ENCODE measurements at places on chromosomes 3 and 15. TPM values are rescaled to one million over a fixed set of nuclear protein-coding genes. Genes with fewer than 3 reads are reported as not detected.

DNA sequence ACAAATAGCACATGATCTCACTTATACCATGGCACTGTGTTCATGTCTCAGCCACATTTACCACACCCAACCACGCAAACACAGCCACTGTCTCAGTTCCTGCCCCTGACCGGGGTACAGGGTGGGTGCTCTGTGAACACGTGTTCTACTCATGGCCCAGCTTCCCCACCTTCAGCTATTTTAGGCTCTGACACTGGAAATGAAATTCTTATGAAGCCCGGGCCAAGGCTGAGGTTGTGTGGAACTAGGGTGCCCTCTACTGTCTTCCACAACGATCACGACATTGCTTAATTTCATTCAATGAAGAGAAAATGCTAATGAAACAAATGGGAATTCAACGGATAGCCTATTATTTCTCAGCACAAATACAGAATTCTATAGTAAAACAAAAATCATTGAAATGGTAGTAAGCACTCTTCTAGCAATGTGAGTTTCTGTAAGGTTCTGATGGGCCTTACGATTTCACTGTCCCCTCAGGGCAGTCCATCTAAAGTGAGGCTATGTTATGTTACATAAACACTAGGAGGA, 2.1 kb upstream of the GABRA5 start:
- H3K4me1 ChIP-seq: peaks cover 14% of the 10 kb centered on the region
- H3K27me3 ChIP-seq: no peaks in the 10 kb centered on the region
- no peak overlapping the region for H3K27ac ChIP-seq

- DNase-seq: no peak
- no peak overlapping the region for H3K27ac ChIP-seq
- H3K4me3 ChIP-seq: no peak overlapping the region
- no peaks in the 10 kb centered on the region for H3K36me3 ChIP-seq
- no peaks in the 10 kb centered on the region for H3K27me3 ChIP-seq
- H3K4me1 ChIP-seq: no peaks in the 10 kb centered on the region
Measured at GRCh38 chr15:69860921-69861320, 236.8 kb downstream of the TLE3 start.

VIPR1 gene
- total RNA-seq: 10.6 TPM

- peaks cover 9% of the 10 kb centered on the region for H3K4me1 ChIP-seq
- H3K27me3 ChIP-seq: no peaks in the 10 kb centered on the region
- H3K36me3 ChIP-seq: no peaks in the 10 kb centered on the region
Measured at GRCh38 chr15:71800190-71800589, 10.2 kb upstream of the NR2E3 start.

DNA sequence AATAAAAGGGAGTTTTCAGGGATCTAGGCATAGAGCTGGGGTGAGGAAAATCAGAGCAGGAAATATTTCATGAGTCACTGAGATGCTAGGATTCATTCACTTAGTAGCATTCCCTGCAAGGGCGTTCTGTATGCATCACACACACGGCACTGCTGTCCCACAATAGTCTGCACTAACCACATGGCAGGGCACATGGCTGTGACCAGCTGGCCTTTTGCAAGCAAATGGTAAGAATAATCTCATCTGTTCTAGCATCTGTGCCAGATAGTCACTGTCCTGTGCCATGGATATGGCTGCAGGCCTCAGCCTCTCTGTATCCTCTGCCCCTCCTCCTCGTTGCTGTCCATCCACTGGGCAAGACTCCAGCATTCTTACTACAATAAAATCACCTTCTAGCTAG, 37.8 kb downstream of the BOC start:
- no peak overlapping the region for H3K27ac ChIP-seq
- H3K4me1 ChIP-seq: no peaks in the 10 kb centered on the region
- DNase-seq: no peak
- no peaks in the 10 kb centered on the region for H3K36me3 ChIP-seq
- no peak overlapping the region for H3K4me3 ChIP-seq
- H3K27me3 ChIP-seq: no peaks in the 10 kb centered on the region

SPINT1 gene
- total RNA-seq: 134 TPM

ATP8B4 gene
- total RNA-seq: 6.6 TPM

GRCh38 chr3:22729212-22729611, 473.9 kb upstream of the UBE2E2 start:
- no peak overlapping the region for H3K4me3 ChIP-seq
- no peaks in the 10 kb centered on the region for H3K36me3 ChIP-seq
- H3K27ac ChIP-seq: no peak overlapping the region

KLHL6 gene
- total RNA-seq: 1.6 TPM

- H3K27me3 ChIP-seq: no peaks in the 10 kb centered on the region
- no peaks in the 10 kb centered on the region for H3K4me1 ChIP-seq
- H3K4me3 ChIP-seq: no peak overlapping the region
- no peak for DNase-seq
- H3K36me3 ChIP-seq: no peaks in the 10 kb centered on the region
Measured at GRCh38 chr3:56855856-56856512, 54.2 kb upstream of the ARHGEF3 start.

EEF1AKMT4 gene
- 3.0 TPM for total RNA-seq

GRCh38 chr3:14216257-14217048, 37.8 kb downstream of the LSM3 start:
- peak; percentile 76 for DNase-seq
- no peak overlapping the region for H3K27ac ChIP-seq
- H3K4me3 ChIP-seq: no peak overlapping the region
- no peaks in the 10 kb centered on the region for H3K36me3 ChIP-seq
- no peaks in the 10 kb centered on the region for H3K4me1 ChIP-seq

DNA sequence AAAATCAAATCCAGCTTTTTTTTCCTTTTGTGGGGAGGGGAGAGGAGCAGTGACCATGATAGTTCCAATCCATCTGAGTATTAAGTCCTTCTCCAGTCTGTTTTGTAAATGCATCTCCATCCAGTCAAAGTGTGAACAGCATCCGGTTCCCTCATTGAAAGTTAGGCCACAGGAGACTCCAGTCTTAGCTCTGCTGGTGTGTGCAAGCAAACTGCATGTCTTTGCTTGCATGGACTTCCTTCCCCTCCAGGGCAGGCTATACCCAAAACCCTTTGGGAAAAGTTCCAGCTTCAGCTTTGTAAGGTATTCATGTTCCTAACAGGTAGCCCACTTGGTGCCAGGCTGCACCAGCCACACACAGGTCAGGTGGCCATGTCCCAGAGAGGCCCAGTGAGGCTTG, 3.1 kb upstream of the MAN2C1 start:
- H3K4me3 ChIP-seq: no peak overlapping the region
- H3K4me1 ChIP-seq: peaks cover 25% of the 10 kb centered on the region
- no peak overlapping the region for H3K27ac ChIP-seq
- H3K36me3 ChIP-seq: peaks cover 14% of the 10 kb centered on the region

DNA sequence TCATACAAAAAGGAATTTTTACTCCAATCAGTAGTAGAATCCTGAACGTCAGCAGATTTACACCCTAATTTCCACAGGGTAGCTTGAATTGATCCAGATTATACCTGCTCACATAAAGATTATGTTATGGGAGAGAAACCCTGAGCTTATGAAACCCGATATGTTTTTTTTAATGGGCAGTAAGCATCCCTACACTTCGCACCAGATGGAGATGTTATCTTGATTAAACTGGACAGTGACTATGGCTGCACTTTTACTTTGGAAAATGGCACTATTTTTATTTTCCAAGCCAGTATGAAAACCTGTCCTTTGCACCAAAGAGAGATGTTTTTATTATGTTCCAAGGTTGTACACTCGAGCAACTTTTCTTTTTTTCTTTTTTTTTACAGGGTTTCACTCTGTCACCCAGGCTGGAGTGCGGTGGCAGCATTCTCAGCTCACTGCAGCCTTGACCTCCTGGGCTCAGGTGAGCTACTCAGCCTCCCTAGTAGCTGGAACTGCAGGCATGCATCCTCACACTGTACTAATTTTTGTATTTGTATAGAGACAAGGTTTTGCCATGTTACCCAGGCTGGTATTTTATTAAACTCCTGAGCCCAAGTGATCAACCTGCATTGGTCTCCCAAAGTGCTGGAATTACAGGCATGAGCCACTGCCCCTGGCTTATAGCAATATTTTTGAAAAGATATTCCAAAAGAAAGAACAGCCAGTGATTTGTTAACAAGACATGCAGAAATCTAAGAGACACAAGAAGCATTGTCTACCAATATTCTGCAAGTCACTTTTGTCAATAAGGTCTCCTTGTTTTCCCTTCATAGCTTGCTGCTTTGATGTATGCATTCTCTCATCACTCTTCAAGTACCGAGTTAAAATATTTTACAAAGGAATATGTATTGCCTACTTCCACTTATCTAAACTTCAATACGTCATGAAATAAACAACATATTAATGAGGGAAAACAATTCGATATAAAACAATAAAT, 1412.6 kb downstream of the ZPLD1 start:
- H3K4me1 ChIP-seq: peaks cover 5% of the 10 kb centered on the region
- H3K27ac ChIP-seq: no peak overlapping the region
- DNase-seq: peak; percentile 4
- H3K27me3 ChIP-seq: no peaks in the 10 kb centered on the region

- no peak for DNase-seq
- no peak overlapping the region for H3K27ac ChIP-seq
- no peaks in the 10 kb centered on the region for H3K27me3 ChIP-seq
- H3K36me3 ChIP-seq: no peaks in the 10 kb centered on the region
- H3K4me1 ChIP-seq: peaks cover 74% of the 10 kb centered on the region
- no peak overlapping the region for H3K4me3 ChIP-seq
Measured at GRCh38 chr3:188060264-188060835, 93.6 kb upstream of the LPP start.

DNA sequence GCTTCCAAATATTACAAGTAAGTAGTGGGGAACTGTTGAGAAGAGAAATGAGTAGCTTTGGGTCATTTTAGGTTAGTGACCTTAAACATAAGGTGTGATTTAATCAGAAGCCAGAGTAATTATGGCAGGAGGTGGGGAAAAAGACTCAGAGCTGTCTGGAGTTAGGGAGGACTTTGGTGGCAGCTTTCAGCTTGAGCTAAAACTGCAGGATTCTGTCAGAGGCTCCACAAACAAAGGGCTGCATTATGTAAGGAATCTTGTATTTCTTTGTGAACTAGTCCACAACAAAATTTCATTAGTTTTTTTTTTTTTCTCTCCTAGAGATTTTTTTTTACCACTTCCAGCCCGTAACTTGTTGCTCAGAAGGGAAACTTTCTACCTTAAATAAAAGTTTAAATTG, 345.3 kb downstream of the TIGIT start:
- no peak overlapping the region for H3K4me3 ChIP-seq
- no peaks in the 10 kb centered on the region for H3K36me3 ChIP-seq
- H3K27ac ChIP-seq: no peak overlapping the region
- peaks cover 10% of the 10 kb centered on the region for H3K4me1 ChIP-seq
- no peak for DNase-seq

MANF gene
- 35.6 TPM for total RNA-seq

PEX5L gene
- total RNA-seq: 4.2 TPM

DNA sequence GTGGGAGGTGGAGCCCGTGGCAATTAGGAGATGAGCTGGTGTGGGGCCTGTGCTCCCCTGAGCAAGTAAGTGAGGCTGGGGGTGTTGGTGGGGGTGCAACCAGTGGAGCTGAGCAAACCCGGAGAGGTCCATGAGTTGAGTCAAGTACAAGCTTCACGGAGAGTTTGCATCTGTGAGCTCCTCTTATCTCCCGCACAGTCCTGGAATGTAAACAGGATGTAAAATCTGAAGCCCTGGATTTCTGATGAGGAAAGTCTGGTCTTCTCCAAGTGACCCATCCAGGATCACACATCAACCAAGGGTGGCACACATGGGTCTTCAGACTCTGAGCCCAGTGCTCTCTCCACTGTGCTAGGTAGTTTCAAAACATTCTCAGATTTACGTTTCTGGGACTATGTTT, 67.8 kb downstream of the LSM3 start:
- H3K4me1 ChIP-seq: no peaks in the 10 kb centered on the region
- no peak overlapping the region for H3K4me3 ChIP-seq
- no peak for DNase-seq
- H3K27me3 ChIP-seq: no peaks in the 10 kb centered on the region
- H3K27ac ChIP-seq: no peak overlapping the region

GRCh38 chr3:197718891-197719290, 17.8 kb downstream of the RUBCN start:
- no peaks in the 10 kb centered on the region for H3K4me1 ChIP-seq
- H3K27me3 ChIP-seq: no peaks in the 10 kb centered on the region
- no peaks in the 10 kb centered on the region for H3K36me3 ChIP-seq
- H3K4me3 ChIP-seq: no peak overlapping the region

GRCh38 chr3:100029689-100030088, 84.6 kb downstream of the FILIP1L start:
- H3K36me3 ChIP-seq: no peaks in the 10 kb centered on the region
- no peak overlapping the region for H3K27ac ChIP-seq
- no peak overlapping the region for H3K4me3 ChIP-seq
- no peak for DNase-seq
- no peaks in the 10 kb centered on the region for H3K27me3 ChIP-seq

- no peak overlapping the region for H3K27ac ChIP-seq
- no peaks in the 10 kb centered on the region for H3K27me3 ChIP-seq
- no peak overlapping the region for H3K4me3 ChIP-seq
Measured at GRCh38 chr3:107633327-107634098, 110.8 kb downstream of the BBX start.

DNA sequence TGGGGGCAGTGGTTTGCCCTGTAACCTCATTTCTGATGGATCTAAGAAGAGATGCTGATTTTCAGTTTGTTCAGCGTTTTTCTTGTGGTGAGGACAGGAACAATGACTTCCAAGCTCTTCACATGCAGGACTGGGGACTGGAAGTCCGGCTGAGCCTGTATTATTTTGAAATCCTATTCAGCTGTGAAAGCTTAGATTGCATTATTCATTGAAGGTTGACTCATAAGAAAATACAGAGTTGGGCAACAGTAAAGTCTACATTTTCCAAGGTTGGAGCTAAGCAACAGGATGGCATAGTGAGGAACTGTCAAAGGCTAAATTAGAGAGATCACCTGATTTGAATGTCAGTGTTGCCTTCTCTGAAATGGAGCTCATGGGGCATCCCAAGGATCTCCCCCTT, 230.9 kb upstream of the FEZF2 start:
- H3K4me1 ChIP-seq: no peaks in the 10 kb centered on the region
- no peaks in the 10 kb centered on the region for H3K36me3 ChIP-seq
- H3K4me3 ChIP-seq: no peak overlapping the region
- DNase-seq: no peak
- H3K27me3 ChIP-seq: no peaks in the 10 kb centered on the region

DNA sequence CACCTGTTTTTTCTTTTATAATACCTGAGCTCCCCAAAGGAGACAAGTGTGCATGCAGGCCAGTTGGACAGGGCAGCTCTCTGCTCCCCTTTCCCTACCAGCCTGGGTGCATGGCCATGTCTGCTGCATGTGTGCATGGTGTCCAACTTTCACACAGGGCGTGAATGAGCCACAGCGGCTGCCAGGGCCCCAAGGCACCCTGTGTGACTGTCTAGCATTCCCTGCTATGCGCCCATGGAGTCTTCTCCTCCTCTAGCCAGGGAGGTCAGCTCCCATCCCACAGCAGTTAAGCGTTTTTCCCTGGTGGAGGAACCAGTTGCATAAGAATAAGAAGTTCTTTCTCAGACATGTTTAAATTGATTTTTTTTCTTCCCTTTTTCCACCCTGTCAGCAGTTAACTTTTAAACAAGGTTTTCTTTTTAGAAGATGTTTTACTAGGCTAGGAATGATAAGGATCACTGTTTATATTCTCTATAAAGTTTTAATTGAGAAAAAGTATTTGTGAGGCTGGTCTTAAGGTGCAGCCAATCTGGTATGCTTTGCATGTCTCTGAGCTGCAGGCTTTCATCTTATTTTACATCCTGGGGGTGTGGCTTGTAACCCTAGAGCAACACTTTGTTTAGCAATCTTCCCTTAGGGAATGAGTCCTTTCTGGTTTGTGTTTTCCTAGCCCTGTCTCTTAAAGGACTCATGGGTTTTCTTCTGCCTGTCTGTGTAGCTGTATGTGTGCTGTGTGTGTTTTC, 20.5 kb upstream of the OR5H1 start:
- H3K27ac ChIP-seq: no peak overlapping the region
- H3K4me3 ChIP-seq: no peak overlapping the region
- no peak for DNase-seq
- no peaks in the 10 kb centered on the region for H3K27me3 ChIP-seq
- H3K36me3 ChIP-seq: no peaks in the 10 kb centered on the region
